Left lung (tissue), 14 donors: ENCODE measurements at places on chromosomes 4 and X. TPM values are rescaled to one million over a fixed set of nuclear protein-coding genes. Genes with fewer than 3 reads are reported as not detected.
A peak's percentile ranks its signal among the peaks of the same experiment; 100 is the strongest.

The GASK1B gene
- polyA plus RNA-seq = 21.7 TPM

GRCh38 chrX:80237072-80237471 lies 183.2 kb upstream of the TENT5D start:
- H3K4me1 ChIP-seq = no peaks in the 10 kb centered on the region
- DNase-seq = no peak
- no peaks in the 10 kb centered on the region for H3K36me3 ChIP-seq

GRCh38 chr4:48315728-48316630 lies 25.4 kb upstream of the SLAIN2 start:
- no peaks in the 10 kb centered on the region for H3K36me3 ChIP-seq
- no peak overlapping the region for H3K27ac ChIP-seq
- DNase-seq = no peak
- H3K27me3 ChIP-seq = no peaks in the 10 kb centered on the region

DNA sequence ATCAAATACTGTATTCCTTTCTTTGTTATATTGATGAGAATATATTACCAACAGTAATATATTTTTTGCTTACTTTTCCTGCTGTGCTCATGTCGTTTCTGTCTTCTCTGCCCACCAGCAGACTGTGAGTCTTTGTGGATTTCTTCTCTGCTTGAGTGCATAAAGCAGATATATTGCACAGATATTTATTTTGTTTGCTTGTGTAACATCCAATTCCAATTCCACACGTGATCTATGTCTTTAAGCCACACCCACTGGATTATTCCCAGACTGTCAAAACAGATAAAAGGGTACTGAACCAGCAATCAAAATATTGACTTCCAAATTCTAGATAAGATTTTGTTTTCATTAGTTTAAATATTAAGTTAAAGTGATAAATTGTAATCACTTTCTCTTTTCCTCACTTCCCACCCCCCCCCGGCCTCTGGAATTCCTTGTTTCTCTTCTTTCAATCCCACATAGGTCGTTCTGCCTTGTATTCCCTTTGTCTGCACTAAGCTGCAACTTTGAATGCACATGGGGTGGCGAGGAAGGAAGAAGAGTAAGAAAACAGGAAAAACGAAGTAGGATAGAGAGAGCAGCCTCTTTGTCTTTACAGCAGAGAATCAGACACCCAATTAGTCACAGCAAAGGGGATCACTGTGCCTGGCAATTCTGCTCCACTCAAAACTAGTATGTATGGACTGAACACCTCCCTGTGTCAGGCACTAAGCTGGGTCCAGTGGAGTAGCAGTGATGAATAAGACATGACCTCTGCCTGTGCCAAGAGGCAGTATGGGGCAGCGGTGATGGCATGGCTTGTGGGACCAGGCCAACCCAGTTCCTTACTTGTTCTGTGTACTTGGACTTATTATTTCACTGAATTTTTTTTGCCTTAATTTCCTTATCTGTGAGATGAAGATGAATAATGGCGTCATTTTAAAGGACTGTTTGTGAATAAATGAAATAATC lies at the start of gene ADH1B:
ADH1B (minus strand) TSS at position 161 of the 951 bp plus-strand sequence; CDS start at position 91, 70 bp downstream.
- H3K27ac ChIP-seq = peak within 1 kb of the TSS; percentile 68
- H3K27me3 ChIP-seq = no peaks in the 10 kb centered on the region
- peak within 1 kb of the TSS; percentile 26 for H3K4me3 ChIP-seq
- H3K4me1 ChIP-seq = peaks cover 5% of the 10 kb centered on the region
- DNase-seq = peak; percentile 73

DNA sequence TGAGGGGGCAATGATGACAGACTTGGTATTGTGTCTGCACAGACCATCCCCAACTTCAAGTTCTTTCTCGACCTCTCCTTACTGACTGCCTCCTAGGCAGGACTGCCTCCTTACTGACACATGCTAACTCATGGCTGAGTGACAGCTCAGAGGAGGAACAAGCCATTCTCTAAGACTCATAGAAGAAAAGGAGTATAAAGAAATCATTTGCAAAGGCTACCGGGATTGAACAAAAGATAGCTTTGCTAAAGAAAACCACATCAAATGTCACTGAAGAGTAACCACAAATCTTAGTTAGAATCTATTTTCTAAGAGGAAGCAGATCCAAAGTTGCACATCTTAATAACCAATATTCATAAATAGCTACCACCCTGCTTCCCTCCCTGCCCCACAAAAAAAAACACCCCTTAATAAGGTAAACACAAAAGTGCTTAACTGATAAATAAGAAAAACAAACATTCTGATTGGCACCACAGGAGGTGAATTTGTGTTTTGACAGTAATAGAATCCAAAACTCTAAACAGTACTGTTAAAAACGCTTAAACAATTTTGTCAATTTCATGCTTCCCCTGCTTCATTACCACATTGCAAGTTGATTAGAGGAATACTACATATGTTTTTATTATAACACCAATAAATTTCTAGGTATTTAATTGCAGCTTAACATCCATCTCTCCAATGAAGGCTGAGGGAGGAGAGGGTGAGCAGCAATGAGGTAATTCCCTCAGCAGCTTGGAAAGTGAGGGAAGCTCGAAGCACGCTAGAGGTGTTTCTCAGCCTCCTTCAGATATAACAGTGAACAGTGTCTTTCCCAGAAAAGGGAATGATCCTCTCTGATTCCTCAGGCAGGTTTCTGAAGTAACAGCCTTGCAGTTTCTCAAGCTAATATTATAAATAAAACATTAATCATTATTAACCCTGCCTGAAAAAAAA lies 160.0 kb downstream of the HNRNPD start:
- no peak overlapping the region for H3K4me3 ChIP-seq
- H3K36me3 ChIP-seq = no peaks in the 10 kb centered on the region
- DNase-seq = no peak
- H3K27ac ChIP-seq = no peak overlapping the region
- no peaks in the 10 kb centered on the region for H3K4me1 ChIP-seq

- H3K36me3 ChIP-seq = no peaks in the 10 kb centered on the region
- H3K4me3 ChIP-seq = no peak overlapping the region
- DNase-seq = no peak
- H3K27me3 ChIP-seq = no peaks in the 10 kb centered on the region
These were observed 35.8 kb downstream of the UNC5C start for GRCh38 chr4:95513022-95513421.

- no peaks in the 10 kb centered on the region for H3K36me3 ChIP-seq
- no peaks in the 10 kb centered on the region for H3K27me3 ChIP-seq
- DNase-seq = peak; percentile 30
- H3K4me3 ChIP-seq = no peak overlapping the region
These were observed 9.6 kb upstream of the TMA16 start for GRCh38 chr4:163484906-163485305.

GRCh38 chr4:24529555-24529954 lies 54.8 kb downstream of the DHX15 start:
- DNase-seq = no peak
- H3K36me3 ChIP-seq = peaks cover 83% of the 10 kb centered on the region
- H3K4me1 ChIP-seq = no peaks in the 10 kb centered on the region
- H3K4me3 ChIP-seq = no peak overlapping the region

GRCh38 chrX:3603026-3603661 lies 110.3 kb downstream of the PRKX start:
- no peak overlapping the region for H3K27ac ChIP-seq
- H3K27me3 ChIP-seq = no peaks in the 10 kb centered on the region
- no peaks in the 10 kb centered on the region for H3K36me3 ChIP-seq
- no peak overlapping the region for H3K4me3 ChIP-seq

GRCh38 chrX:53831662-53832635 lies 145.4 kb upstream of the HUWE1 start:
- no peaks in the 10 kb centered on the region for H3K27me3 ChIP-seq
- H3K4me3 ChIP-seq = no peak overlapping the region
- H3K36me3 ChIP-seq = no peaks in the 10 kb centered on the region
- DNase-seq = no peak
- no peaks in the 10 kb centered on the region for H3K4me1 ChIP-seq

GRCh38 chr4:40662962-40663604 lies 33.4 kb upstream of the RBM47 start:
- H3K27me3 ChIP-seq = no peaks in the 10 kb centered on the region
- no peak overlapping the region for H3K4me3 ChIP-seq
- no peaks in the 10 kb centered on the region for H3K4me1 ChIP-seq

- peaks cover 14% of the 10 kb centered on the region for H3K27me3 ChIP-seq
- no peaks in the 10 kb centered on the region for H3K36me3 ChIP-seq
- H3K4me3 ChIP-seq = no peak overlapping the region
These were observed 28.6 kb downstream of the OR13H1 start for GRCh38 chrX:131572372-131573014.

GRCh38 chr4:145679520-145679919 lies 426 bp upstream of the C4orf51 start:
- H3K4me3 ChIP-seq = no peak overlapping the region
- no peak for DNase-seq
- no peaks in the 10 kb centered on the region for H3K4me1 ChIP-seq
- no peaks in the 10 kb centered on the region for H3K36me3 ChIP-seq

DNA sequence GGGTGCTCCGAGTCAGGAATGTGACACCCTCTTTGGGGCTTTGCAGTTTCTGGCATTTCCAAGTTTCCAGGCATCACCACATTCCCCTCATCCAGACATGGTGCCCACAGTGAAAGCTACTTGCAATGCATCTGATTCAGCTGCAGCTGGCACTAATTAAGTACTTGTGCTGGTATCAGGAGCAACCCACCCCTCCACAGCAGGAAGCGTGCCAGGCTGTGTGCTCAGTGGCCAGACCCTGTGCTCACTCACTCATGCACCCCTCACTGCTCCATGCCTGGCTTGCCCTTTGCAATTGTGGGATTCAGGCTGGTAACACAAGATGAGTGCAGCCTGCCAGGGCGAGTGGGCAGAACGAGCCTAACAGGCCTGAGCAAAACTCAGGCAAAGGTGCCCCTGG lies 271.2 kb downstream of the EPHA5 start:
- H3K4me1 ChIP-seq = no peaks in the 10 kb centered on the region
- no peaks in the 10 kb centered on the region for H3K27me3 ChIP-seq
- no peaks in the 10 kb centered on the region for H3K36me3 ChIP-seq
- H3K27ac ChIP-seq = no peak overlapping the region
- peak; percentile 0 for DNase-seq
- H3K4me3 ChIP-seq = no peak overlapping the region

The HERC6 gene
- 12.2 TPM for polyA plus RNA-seq

The ODAPH gene
- not detected for polyA plus RNA-seq

- H3K27ac ChIP-seq = no peak overlapping the region
- no peaks in the 10 kb centered on the region for H3K36me3 ChIP-seq
- DNase-seq = no peak
These were observed 220.9 kb downstream of the MAML3 start for GRCh38 chr4:139933104-139933503.

The PLAC8 gene
- polyA plus RNA-seq = 6.9 TPM

DNA sequence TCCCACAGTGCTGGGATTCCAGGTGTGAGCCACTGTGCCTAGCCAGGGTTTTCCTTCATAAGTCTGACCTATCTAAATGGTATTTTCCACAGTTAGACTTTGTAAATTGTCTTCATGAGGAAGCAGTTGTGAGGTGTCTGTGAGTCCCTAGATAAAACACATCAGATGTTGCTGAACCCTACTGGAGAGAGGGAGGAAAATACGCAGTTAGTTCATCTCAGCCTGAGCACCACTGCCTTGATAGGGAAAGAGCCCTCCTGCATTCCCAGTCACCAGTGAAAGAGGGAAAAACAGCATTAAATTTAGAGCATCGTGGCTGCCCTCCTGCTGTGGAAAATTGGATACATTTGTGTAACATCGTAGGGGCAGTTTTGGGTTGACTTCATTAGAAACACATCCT lies 31.7 kb upstream of the CLDN34 start:
- H3K4me1 ChIP-seq = no peaks in the 10 kb centered on the region
- H3K27ac ChIP-seq = no peak overlapping the region
- no peak for DNase-seq
- H3K4me3 ChIP-seq = no peak overlapping the region
- H3K36me3 ChIP-seq = no peaks in the 10 kb centered on the region

The EXOC1L gene
- polyA plus RNA-seq = 0.36 TPM

- no peaks in the 10 kb centered on the region for H3K36me3 ChIP-seq
- H3K4me1 ChIP-seq = no peaks in the 10 kb centered on the region
- DNase-seq = peak; percentile 20
- no peak overlapping the region for H3K4me3 ChIP-seq
- H3K27me3 ChIP-seq = peaks cover 7% of the 10 kb centered on the region
- H3K27ac ChIP-seq = no peak overlapping the region
These were observed 50.3 kb downstream of the HMX1 start for GRCh38 chr4:8821151-8821950.

DNA sequence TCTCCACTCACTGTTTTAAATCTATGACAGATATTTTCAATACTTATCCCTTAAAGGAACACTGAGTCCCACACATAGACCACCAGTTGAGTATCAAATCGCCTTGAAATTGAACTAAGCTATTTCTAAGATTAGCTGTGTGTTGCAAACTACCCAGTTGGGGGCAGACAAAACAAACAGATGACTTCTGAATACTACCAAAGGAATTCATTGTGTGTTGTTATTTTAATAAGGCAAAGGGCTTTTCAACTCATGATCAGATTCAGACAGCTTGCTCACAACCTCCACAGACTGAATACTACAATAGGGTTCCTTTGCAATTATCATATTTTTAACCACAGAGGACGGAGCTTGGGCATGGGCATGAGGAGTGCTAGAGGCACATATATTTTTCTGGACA lies 283.0 kb upstream of the GPC4 start:
- DNase-seq = no peak
- no peaks in the 10 kb centered on the region for H3K27me3 ChIP-seq
- H3K4me3 ChIP-seq = no peak overlapping the region
- H3K36me3 ChIP-seq = no peaks in the 10 kb centered on the region
- H3K4me1 ChIP-seq = no peaks in the 10 kb centered on the region
- H3K27ac ChIP-seq = no peak overlapping the region

- H3K4me1 ChIP-seq = no peaks in the 10 kb centered on the region
- no peak for DNase-seq
- no peak overlapping the region for H3K4me3 ChIP-seq
- no peaks in the 10 kb centered on the region for H3K36me3 ChIP-seq
- no peaks in the 10 kb centered on the region for H3K27me3 ChIP-seq
These were observed 878.7 kb upstream of the TENM3 start for GRCh38 chr4:181364504-181364903.

DNA sequence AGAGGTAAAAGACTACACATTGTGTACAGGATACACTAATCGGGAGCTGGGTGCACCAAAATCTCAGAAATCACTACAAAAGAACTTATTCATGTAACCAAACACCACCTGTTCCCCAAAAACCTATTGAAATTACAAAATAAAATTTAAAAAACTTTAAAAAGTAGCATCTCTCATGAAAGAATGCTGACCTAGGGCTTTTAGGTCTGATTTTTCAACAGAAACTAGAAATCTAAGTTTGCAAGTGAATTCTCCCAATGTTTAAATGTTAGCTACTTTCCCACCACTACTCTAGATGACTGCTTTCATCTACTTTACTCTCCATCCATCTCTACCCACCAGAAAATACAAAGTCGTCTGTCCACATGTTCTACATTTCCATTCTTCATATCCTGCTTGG lies 1447.7 kb downstream of the RPA4 start:
- no peaks in the 10 kb centered on the region for H3K36me3 ChIP-seq
- H3K4me3 ChIP-seq = no peak overlapping the region
- no peaks in the 10 kb centered on the region for H3K27me3 ChIP-seq
- H3K4me1 ChIP-seq = no peaks in the 10 kb centered on the region

The SPIN4 gene
- polyA plus RNA-seq = 17.8 TPM
